ENCODE measurements at places on chromosomes 5 and 9. TPM values are rescaled to one million over a fixed set of nuclear protein-coding genes. Genes with fewer than 3 reads are reported as not detected.

CLTA gene
- total RNA-seq = 1,874 TPM

- no peak for DNase-seq
Observed at GRCh38 chr9:33202018-33202417, 34.9 kb upstream of the B4GALT1 start.

HAVCR2 gene
- total RNA-seq = not detected

- DNase-seq = peak; percentile 49
Observed at GRCh38 chr9:90029996-90030395, 425.2 kb downstream of the GADD45G start.

GRCh38 chr5:2166979-2167377, 284.3 kb upstream of the IRX4 start:
- DNase-seq = no peak

DNA sequence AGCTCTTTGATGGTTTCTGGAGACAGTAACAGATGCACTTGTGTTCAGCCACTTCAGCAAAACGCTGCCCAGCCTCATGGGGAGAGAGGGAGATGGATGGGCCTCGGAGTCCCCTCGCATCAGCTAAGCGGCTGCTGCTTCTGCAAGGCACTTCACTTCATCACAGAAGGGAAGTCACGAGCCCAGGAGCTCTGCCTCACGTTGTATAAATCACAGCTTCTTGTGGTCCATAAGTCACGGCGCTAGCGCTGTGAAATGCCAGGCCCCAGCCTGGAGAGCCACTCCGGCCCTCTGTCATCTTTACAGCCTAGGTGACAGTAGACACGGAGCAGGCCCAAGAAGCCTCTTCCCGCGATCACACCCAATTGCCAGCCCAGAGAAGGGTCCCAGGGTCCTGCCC, 23.4 kb downstream of the DBH start:
- no peak for DNase-seq

DNA sequence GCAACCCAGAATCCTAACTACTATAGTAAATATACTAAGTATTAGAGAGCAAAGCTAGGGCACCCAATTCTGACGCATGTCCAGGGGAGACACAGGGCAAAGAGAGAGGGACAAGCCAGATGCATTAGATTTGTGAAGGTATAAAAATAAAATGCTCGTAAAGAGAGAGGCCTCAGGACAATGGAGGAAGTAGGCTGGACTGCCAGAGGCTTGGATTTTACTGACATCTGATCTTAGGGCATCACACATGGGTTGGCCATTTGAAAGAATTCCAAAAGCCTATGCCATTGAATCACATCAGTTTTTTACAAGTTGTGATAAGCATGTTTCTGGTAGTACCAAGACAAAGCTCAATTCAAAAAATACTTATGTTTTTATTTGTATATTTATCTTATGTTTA, 149.3 kb upstream of the MSX2 start:
- no peak for DNase-seq

- no peak for DNase-seq
Observed at GRCh38 chr5:129966071-129966470, 61.8 kb downstream of the CHSY3 start.

DNA sequence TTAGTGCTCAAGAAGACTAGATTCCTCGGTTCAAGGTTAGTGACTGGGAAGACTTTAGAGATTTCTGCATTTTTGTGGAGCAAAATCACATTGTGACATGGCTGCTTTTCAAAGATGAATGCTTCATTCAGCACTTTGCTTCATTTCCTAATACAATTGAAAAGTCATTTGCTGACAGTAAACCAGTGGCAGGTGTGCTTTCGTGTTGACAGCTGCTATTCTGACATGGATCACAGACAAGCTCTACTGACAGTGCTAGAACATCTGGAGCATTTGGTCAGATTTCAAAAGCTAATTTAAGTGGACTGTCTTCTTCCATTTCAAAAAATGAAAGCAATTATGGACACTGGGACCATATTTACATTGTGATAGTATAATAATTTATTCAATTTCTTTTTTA, 1060.1 kb downstream of the PTPRD start:
- DNase-seq = no peak

DNA sequence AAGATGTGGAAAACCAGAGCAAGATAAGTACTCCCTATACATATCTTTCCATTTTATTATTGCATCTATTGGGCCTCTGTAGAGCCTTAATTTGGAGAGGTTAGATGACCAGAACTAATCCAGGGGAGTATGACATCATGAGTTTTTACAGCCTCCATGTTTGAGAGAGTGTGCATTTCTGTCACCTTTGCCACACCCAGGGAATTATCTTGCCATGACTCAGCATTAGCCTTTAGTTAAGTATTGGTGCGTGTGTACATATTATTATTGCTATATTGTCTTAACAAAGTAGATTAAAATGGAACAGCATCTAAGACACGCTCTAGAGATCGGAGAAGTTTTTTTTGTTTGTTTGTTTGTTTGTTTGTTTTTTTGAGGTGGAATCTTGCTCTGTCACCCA, 27.6 kb downstream of the DIMT1 start:
- no peak for DNase-seq

CTXN3 gene
- not detected for total RNA-seq

- DNase-seq = no peak
Observed at GRCh38 chr9:126630458-126631237, 16.9 kb downstream of the LMX1B start.

TEX48 gene
- not detected for total RNA-seq

DNA sequence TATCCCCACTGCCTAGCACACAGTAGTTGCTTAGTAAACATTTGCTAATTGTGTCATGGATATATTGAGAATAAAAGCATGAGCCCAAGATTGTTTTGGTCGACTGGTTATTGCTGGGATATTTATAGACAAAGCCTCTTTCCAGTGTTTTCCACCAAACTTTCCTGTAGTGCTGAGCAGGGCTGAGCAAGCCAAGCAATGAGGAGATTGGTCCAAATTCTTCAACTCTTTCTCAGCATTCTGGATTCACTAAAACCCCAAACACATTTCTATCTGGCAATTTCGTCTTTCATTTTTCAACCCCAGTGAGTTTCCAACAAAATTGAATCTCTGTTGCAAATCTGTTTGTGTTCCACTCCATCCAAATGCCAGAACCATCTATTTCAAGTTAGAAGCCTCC, 31.9 kb upstream of the TARS1 start:
- no peak for DNase-seq

- DNase-seq = no peak
Observed at GRCh38 chr9:6051511-6051950, 36.1 kb upstream of the RANBP6 start.

- no peak for DNase-seq
Observed at GRCh38 chr5:113572716-113573115, 59.2 kb downstream of the YTHDC2 start.

DNA sequence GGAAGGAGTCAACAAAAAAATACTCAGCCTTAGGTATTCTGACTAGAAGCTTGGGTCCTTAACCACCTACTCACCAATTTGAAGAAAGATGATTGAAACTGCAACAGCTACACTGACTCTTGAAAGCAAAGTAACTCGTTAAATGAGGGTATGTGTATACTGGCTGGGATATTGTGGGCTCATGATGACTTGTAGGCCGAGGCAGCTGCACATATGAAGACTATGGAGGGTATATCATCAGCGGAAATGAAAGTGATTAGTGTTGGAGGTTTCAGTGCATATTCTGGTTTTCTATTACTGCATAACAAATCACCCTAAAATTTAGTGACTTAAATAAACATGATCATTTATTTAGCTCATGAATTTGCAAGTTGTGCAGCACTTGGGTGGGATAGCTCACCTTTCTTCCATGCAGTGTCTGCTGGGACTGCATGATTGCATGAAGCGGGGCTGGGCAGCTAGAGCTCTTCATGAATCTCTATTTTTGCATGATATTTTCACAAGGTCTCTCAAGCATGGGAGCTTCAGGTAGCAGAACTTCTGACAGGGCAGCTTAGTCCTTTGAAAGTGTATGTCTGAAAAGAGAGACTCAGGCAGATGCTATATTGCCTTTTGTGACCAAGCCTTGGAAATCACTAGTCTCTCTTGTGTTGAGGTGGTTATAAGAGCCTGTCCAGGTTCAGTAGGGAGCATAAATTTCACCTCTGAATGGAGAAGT, 96.1 kb upstream of the CDKN2B start:
- no peak for DNase-seq

- DNase-seq = peak; percentile 37
Observed at GRCh38 chr5:130541617-130542221, 623.3 kb downstream of the HINT1 start.

DNA sequence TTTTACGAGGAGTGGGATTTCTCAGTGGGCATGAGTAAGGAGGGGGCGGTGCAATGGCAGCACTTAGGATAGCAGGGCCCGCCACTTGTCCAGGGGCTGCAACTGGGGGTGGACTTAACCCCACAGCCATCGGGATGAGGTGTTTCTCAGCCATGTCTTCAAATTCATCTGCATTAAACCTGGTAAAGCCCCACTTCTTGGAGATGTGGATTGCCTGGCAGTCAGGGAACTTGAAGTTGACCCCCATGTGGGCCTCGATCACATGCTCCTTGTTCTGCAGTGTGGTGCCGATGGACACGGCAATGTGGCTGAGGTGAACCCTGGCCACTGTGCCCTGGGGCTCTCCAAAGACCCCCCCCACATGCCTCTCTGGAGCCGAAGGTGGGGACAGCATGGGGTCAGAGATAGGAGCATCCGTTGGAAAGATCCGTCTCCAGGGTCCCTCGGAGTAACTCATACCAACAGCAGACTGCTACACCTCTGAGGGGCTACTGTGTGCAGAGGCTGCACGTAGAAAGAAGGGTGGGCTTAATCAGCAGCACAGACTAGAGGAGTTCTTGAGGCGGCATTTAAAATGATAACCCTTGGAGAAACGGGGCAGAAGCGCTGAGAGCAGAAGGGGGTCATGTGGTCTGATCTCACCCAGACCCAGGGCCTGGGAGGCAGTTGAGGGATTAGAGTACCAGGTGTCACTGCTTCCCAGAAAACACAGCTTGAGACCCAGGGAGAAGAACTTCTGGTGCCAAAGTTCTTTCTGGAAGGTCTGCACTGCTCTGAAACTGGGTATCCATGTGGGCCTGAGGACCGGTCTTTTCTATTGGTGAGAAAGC, 141.4 kb downstream of the MTX3 start:
- no peak for DNase-seq

Measured in MG63 (cell line).